ENCODE measurements at places on chromosomes 12 and 14.

DNA sequence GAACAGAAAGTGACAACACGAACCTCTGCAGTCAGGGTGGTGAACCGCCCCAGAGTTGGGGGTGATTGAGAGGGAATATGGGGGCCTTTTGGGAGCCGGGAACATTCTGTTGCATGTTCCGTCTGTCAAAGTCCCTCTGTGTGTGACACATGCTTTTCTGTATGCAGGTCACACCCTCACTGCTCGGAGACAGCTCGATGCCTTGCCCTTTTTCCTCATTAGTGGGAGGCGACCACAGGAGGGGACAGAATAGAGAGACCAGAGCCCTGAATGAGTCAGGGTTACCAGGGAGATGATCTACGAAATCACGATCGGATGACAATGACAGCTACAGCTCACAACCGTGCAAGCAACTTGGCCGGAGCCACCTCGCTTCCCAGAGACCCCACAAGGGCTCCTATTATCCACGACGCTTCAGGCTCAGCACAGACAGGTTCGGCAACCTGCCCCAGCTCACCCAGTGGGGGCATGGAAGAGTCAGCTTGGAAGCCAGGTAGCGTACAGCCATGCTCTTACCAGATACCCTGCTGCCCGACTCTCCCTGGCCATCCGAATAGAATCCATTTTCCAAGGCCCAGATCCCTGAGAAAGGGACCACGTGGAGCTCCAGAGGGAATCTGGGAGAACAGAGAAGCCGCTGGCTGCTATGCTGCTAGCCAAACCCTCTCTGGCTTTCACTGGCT is 38.8 kb downstream of the TESC start:
- no peak for DNase-seq

DNA sequence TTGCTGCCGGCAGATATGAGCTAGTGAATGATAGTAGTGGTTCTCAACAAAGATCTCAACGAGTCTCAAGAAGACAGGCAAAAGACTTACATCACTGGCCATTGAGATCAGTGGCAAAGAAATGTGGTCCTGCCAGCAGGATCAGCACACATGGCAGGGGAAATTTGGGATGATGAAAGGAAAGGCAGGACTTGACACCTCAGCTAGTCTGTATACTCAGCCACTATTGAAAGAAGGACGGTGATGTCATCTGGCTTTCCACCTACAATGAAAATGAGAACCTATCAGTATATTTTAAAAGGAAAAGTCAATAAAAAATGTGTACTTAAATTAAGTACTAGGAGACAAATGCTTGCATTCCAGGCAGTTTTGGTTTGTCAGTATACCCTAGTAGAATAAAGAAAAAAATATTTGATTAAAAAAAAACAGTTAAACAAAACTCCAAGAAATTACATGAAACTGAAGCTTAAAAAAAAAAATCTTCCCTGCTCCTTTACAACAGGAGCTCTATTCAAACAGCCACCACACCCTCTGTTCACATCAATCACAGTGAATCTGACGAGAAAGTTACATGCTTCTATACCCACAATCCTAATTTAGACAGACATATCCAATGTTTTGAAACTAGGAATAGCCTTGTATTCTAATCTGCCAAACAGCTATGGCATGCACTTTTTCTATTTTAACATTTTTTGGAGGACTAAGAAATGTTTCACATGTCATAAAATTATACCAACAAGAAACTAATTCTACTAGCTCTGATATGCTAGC is 34.9 kb downstream of the RAD9B start:
- DNase-seq, result no peak

- no peak for DNase-seq
These were observed 35.6 kb downstream of the DAD1 start for GRCh38 chr14:22553445-22553844.

DNA sequence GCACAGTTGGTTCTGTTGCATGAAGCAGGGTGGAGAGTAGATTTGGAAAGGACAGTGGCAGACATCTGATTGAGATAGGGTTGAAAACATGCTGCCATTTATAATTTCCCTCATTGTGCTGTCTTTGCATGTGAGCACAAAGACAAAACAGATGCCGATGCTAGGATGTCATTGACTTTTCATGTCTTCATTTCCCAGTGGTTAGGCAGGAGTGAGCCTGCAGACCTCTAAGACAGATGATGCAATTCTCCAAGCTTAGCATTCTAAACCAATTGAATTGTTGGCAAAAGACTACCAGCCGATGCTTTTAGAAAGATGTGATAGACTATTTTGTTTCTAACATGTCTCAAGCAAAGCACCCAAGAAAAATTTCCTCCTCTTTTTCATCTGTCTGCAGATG is 37.1 kb upstream of the PELI2 start:
- no peak for DNase-seq

DNA sequence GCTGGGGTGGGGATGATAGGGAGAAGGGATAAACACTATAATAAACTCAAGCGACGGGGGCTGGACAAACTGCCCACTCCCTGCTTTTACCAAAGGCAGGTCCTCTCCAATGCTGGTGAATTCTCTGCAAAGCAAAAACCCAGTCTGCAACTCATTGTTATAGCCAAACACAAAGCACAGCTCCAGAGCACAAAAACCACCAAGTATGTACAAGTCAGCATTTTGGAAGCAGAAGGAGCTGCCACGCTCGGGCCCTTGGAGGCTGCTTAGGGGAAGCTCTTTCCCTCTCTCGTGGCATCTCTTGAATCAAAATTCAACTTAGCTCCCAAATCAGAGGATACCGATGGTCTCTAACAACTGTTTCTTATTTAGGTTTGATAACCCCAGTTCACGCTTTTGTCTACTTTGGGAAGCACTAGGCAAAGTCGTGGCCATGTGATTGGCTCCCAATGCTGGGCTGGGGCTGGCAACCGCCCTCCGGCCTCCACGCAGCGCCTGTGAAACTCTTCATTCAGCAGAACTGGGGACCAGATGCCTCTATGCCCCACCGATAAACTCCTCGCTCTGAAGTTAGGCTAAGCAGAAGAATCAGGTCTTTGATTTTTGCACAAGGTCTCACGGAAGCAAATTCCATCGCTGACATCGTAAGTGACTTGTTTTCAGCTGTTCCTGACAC is 158.5 kb upstream of the FOXN3 start:
- no peak for DNase-seq

- no peak for DNase-seq
These were observed 5.2 kb upstream of the TEP1 start for GRCh38 chr14:20418501-20418909.

GRCh38 chr12:106246891-106247673 is 738 bp downstream of the CKAP4 start:
- DNase-seq, result peak; percentile 21

All from NCI-H2171 treated with DMSO at 0.1 percent for 48 hours (cell line).